Aorta (tissue), 5 donors: ENCODE measurements at places on chromosomes 16 and 17.

GRCh38 chr16:85819245-85819644 is 19.8 kb downstream of the COX4I1 start:
- DNase-seq = peak; percentile 91

DNA sequence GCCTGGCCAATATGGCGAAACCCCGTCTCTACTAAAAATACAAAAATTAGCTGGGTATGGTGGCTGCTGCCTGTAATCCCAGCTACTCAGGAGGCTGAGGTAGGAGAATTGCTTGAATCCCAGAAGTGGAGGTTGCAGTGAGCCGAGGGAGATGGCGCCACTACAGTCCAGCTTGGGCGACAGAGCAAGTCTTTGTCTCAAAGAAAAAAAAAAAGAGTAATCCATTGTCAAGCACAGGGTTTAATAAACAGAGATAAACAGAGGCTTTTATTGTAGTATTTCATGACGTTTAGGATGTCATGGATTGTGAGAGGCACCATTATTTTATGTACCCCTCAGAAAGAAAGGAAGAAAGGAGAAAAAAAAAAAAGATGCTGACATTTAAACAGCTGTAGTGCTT is 75.2 kb upstream of the RNU2-1 start:
- no peak for DNase-seq

GRCh38 chr17:2710803-2711607 is 559 bp downstream of the CLUH start:
- DNase-seq = peak; percentile 52

GRCh38 chr16:24146518-24146917 is 109.6 kb upstream of the CACNG3 start:
- no peak for DNase-seq
